ENCODE measurements at places on chromosomes 1 and 21.

DNA sequence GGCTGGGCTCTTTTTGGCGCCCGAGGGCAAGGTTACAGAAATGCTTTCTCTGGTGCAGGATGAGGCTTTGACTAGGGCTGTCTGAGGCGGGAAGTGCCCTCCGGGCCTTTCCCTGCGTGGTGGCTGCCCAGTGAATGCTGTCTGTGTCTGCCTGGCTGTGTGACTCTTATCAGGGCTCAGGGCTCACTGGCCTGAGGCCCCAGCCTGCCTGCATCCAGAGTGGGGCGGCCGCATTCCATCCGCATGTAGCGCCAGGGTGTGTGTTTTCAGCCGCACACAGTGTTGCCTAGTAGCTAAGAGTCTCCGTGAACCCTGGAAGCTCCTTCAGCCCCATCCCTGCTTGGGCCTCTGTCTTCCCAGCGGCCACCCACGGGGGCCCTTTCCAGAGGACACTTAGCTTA lies 59.1 kb downstream of the FAAP20 start:
- no peak for DNase-seq

DNA sequence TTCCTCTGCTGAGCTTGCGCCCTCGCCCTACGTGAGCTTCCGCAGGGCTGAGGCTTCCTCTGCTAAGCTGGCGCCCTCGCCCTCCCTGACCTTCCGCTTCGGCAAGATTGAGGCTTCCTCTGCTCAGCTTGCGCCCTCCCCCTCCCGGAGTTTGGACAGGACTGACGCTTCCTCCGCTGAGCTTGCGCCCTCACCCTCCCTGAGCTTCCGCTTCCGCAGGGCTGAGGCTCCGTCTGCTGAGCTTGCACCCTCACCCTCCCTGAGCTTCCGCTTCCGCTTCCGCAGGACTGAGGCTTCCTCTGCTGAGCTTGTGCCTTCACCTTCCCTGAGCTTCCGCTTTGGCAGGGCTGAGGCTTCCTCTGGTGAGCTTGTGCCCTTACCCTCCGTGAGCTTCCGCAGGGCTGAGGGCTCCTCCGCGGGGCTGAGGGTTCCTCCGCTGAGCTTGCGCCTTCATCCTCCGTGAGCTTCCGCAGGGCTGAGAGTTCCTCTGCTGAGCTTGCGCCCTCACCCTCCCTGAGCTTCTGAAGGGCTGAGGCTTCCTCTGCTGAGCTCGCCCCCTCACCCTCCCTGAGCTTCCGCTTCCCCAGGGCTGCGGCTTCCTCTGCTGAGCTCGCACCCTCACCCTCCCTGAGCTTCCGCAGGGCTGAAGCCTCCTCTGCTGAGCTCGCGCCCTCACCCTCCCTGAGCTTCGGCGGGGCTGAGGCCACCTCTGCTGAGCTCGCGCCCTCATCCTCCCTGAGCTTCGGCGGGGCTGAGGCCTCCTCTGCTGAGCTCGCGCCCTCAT lies 753.6 kb upstream of the TPTE start:
- DNase-seq: no peak

DNA sequence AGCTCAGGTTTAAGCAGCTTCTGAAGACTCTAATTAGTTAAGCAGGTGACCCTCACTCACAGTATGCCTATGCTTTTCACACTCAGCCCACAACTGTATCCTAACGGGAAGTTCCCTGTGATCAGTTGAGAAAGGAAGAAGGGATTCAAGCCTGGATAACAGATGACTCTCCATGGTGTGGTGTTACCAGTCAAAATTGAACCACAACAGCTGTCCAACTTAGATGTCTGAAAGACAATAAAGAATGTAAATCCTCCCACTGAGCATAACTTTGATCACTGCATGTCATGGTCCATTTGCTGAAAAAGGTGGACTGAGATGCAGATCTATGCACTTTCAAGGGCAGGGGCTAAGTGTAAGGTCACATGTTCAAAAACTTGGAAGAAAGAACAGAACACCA lies 32.3 kb upstream of the DIPK1A start:
- no peak for DNase-seq

DNA sequence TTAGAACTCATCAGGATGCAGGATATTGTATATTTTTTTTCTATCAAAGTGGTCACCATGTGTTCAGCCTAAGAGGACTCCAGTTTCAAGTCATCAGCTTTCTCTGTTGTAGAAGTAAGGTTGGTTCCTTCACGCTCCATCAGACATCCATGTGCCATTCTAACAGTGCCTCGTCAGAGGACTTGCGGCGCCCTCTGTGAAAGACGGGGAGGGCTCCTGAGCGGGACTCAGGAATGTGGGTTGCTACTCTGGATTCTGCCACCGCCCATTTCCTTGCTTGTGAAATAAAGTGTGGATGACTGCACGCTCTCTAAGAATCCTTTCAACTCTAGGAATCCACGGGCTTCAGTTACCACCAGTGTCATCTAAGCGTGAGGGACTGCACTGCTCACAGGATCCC lies 593.5 kb downstream of the KIF26B start:
- no peak for DNase-seq

- DNase-seq: no peak
These were observed 325.4 kb downstream of the CHRM3 start for GRCh38 chr1:239711768-239712167.

- no peak for DNase-seq
These were observed 544.6 kb downstream of the AMY1C start for GRCh38 chr1:104294259-104294658.

GRCh38 chr1:23699280-23700179 lies 7.9 kb downstream of the RPL11 start:
- DNase-seq: peak; percentile 46

- DNase-seq: no peak
These were observed 13.7 kb downstream of the FGR start for GRCh38 chr1:27621051-27621920.

GRCh38 chr1:100806601-100807000 lies 87.1 kb downstream of the VCAM1 start:
- no peak for DNase-seq

DNA sequence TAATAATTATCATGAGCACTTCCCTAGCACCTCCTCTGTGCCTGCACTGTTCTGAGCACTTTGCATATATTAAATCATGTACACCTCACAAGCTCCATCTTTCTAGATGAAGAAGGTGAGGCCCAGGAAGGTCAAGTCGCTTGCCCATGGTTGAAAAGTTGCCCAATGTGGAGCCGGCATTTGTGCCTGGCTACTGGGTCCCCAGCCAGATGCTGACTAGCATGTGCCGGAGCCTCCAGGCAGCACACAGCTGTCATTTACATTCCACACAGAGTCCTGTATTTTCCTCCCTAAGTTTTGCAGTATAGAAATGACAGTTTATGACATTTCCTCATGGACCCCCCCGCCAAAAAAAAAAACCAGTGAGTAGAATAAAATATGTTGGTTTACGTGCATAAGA lies 94.3 kb downstream of the BCAR3 start:
- no peak for DNase-seq

DNA sequence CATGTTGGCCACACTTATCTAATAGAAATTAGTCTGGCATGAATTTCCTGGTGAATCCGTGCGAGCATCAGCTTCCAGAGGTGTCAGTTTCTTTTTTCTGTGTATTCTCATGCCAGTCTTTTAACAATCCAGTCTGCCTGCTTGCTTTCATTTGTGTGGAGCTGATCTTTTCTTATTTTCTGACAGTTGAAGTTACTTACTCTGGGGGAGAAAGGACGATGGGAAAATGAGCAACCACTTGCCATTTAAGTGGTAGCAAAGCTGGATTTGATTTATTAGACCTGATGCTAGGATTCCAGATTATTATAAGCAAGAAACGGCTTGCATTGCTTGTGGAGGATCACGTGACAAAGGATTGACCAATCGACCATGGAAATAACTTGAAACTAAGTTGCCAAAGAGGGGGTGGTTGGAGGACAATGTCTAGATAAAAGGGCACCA lies 24.3 kb upstream of the APP start:
- no peak for DNase-seq

GRCh38 chr1:227848430-227848932 lies 33.0 kb downstream of the PRSS38 start:
- no peak for DNase-seq

GRCh38 chr1:241990040-241990439 lies 8.9 kb downstream of the MAP1LC3C start:
- DNase-seq: no peak

DNA sequence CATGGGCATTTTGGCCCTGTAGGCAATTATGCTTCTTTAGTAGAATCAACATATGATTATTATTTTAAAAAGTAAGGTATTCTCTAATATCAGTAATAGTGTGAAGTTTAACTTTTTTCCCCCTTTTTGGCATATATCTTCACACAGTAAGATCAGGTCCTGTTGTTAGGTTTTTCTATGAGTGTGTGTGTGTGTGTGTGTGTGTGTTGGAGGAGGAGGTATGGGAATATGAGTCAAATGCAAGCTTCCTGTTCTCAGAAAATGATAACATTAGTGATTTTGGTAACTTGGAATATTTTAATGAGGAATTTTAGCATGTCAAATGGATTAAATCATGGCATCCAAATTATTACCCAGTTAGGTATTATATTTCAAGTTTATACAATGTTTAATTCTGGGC lies 65.8 kb upstream of the BCL10 start:
- no peak for DNase-seq

DNA sequence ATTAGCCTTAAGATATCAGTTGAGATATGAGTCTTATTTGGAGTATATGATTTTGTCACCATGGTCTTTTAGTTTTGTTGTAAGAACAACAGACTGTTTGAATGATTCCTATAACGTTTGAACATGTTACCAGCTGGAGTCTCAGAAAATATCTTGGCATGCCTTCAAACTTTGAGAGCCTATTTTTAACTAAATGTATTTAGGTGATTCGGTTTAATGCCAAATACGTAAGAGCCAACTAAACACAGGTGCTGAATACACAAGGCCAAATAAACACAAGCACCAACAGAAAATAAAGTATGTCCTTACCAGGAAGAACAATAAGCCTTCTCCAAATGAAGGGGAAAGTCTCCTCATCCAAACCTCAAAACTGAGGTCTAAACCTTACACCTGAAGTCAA lies 48.6 kb downstream of the PRKACB start:
- no peak for DNase-seq

- DNase-seq: no peak
These were observed 19.2 kb downstream of the NLRP3 start for GRCh38 chr1:247435030-247435758.

DNA sequence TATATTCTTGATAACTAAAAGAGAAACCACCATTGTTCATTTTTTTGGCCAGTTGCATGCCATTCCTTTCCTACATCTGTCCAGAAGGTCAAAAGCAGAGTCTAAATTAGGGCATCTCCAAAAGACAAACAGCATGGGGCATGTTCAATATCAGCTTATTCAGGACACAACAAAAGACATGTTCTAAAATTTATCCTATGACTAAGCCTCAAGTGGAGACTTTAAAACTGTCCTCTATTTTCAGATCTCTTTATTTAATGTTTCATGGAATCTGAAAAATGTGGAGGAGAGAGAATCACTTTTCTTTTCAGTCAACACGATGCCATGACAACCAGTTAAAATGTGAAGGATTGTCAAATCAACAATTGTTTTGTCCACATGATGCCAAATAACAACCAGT lies 303.4 kb upstream of the PRMT6 start:
- no peak for DNase-seq

- DNase-seq: peak; percentile 49
These were observed 31.7 kb downstream of the ELK4 start for GRCh38 chr1:205600085-205600484.

DNA sequence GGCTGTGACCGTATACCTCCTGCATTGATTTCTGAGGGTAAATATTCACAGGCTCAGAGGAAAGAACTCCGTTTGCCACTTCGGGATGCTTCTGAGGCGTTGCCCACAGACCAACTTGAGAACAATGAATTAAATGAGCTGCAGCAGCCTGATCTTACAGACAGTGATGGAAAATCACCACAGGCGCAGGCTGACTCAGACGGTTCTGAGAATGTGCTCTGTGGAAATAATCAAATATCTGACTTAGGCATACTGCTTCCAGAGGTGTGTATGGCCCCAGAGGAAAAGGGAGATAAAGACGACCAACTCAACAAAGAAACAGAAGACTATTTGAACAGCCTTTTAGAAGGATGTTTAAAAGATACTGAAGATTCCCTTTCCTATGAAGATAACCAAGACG lies 76.7 kb upstream of the SCCPDH start:
- DNase-seq: no peak

DNA sequence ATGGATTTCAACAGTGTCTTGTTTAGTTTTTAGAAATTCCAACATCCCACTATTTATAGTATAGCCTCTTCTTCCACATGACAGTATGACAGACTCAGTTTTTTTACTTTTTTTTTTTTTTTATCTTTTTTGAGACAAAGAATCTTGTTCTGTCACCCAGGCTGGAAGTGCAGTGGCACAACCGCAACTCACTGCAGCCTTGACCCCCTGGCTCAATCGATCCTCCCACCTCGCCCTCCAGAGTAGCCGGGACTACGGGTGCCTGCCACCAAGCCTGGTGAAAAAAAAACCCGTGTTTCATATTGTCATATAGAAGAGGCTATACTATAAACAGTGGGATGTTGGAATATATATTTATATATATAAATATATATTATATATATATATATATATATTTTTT lies 1.2 kb upstream of the DR1 start:
- DNase-seq: no peak

- DNase-seq: no peak
These were observed 108.9 kb downstream of the LBR start for GRCh38 chr1:225318706-225319575.

- no peak for DNase-seq
These were observed 28.9 kb upstream of the DEPDC1 start for GRCh38 chr1:68525781-68526180.

GRCh38 chr1:205240118-205240517 lies 12.4 kb downstream of the TMCC2 start:
- no peak for DNase-seq

GRCh38 chr1:51000160-51000559 lies 30.1 kb downstream of the CDKN2C start:
- no peak for DNase-seq

DNA sequence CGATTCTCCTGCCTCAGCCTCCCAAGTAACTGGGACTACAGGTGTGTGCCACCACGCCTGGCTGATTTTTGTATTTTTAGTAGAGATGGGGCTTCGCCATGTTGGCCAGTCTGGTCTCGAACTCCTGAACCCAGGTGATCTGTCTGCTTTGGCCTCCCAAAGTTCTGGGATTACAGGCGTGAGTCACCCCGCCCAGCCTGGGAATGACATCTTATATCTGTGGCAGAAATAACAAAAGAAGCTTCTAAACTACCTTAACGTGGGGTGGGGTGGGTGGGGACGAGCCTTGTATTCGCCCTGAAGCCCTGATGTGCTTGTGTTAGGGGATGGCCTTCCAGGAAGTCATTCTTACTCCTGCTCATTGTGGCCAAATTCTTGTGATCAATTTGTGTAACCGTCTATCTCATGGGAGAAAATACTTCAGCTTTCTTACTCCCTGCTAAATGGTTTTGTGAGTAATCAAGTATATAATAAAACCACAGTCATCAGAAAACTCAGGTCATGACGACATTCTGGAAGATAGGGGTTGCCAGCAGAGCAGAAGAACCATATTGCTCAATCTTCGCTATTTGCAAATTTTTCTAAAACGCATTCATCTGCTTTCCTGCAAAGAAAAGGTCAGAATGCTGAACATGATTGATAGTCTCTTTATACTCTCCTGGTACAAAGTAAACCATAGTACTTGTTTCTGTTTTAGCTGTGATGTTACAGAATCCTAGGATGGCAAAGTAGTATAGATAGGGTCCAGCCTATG lies 63.2 kb downstream of the DIRAS3 start:
- DNase-seq: no peak

- no peak for DNase-seq
These were observed 78.8 kb upstream of the IPO9 start for GRCh38 chr1:201750120-201750519.

- DNase-seq: no peak
These were observed 42.3 kb upstream of the SLC6A9 start for GRCh38 chr1:44073528-44073927.

Measured in activated CD8-positive, alpha-beta memory T cell treated with anti-CD3 and anti-CD28 coated beads, Interleukin-2, amount 10 ng/mL, durations not matched to agents 7 days and 5 days (primary cell).